ENCODE measurements at places on chromosomes 2 and 18.

GRCh38 chr18:60060026-60060425, 160.2 kb downstream of the PMAIP1 start:
- no peak for DNase-seq

DNA sequence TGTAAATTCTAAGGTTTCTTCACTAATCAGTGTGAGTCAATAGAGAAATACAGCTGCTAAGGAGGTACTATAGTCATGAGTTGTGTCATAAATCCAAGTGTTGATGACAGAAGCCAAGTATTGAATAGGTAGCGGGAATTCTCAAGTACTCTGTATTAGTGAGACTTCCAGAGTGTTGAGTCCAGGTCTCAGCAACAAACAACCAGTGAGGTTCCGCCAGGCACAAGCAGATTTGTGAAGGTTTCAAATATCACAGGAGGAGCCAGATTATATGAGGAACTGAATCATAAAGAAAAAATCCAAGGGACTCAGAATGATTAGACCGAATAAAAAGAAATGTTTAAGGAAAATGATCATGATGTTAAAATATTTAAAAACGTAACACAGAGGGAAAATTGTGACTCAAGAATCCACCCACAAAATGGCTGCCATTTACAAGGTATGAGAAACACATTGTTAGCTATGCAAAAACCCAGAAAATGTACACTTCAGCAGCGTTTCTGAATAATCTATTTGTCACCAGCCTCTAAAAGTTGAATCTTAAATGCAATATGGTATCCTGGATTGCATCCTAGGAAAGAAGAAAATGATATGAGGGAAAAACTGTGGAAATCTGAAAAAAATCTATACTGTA, 27.3 kb upstream of the EVA1A start:
- no peak for DNase-seq

GRCh38 chr2:8638327-8638726, 43.5 kb upstream of the ID2 start:
- DNase-seq: no peak

- no peak for DNase-seq
Measured at GRCh38 chr2:217727801-217728200, 275.0 kb downstream of the TNS1 start.

DNA sequence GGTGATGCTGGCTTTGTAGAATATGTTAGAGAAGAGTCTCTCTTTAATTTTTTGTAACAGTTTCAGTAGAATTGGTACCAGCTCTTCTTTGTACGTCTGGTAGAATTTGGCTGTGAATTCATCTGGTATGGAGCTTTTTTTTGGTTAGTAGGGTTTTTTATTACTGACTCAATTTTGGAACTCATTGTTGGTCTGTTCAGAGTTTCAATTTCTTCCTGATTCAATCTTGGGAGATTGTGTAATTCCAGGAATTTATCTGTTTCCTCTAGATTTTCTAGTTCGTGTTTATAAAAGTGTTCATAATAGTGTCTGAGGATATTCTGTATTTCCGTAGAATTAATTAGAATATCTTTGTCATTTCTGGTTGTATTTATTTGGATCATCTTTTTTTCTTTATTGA, 943.5 kb downstream of the TRIB2 start:
- DNase-seq: no peak

DNA sequence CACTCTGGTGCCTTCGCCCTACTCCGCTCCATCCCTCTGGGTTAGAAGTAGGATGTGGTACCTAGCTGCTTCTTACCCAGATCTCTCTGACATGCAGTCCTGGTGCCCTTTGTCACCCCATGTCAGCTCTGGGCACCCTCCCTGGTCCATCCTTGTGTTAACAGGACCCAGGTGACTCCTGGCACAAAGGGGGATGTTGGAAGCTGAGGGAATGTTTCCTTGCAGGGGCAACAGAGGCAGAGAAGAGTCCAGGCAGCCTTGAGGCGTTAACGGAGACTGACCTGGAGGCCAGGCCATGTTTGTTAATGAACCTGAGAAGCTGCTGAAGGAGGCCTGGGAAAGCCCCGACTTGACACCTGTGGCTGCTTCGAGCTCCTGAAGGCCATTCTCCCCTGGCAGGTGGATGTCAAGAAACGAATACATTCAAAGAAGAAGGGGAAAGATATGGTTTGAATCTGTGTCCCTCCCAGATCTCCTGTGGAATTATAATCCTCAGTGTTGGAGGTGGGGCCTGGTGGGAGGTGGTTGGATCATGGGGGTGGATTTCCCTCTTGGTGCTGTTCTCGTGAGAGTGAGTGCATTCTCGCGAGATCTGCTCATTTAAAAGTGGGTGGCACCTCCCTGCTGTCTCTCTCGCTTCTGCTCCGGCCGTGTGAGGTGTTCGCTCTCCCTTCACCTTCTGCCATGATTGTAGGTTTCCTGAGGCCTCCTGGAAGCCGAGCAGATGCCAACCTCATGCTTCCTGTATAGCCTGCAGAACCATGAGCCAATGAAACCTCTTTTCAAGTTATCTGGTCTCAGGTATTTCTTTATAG, 31.4 kb downstream of the NPPC start:
- no peak for DNase-seq

DNA sequence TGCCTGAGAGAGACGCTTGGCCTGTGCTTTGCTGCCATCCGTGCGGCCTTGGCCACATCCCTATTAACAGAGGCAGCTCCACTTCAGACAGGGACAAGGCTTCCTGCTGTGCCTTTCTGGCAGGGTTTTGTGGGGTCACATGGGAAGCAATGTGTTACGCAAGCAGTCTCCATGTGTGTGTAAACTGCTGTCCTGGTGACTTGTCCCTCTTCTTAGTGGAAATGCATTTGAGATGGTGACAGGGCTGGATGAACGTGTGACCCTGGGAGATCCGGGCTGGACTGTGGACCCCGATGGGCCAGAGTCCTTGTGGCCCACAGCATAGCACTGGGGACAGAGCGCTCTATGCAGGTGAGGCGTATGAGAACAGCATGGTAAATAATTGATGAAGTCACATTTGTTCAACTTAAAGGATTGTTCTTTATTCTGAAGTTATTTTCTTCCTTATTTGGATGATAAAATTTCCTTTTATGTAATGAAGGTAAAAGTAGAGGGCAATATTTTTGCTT, 23.2 kb downstream of the ASB1 start:
- no peak for DNase-seq

DNA sequence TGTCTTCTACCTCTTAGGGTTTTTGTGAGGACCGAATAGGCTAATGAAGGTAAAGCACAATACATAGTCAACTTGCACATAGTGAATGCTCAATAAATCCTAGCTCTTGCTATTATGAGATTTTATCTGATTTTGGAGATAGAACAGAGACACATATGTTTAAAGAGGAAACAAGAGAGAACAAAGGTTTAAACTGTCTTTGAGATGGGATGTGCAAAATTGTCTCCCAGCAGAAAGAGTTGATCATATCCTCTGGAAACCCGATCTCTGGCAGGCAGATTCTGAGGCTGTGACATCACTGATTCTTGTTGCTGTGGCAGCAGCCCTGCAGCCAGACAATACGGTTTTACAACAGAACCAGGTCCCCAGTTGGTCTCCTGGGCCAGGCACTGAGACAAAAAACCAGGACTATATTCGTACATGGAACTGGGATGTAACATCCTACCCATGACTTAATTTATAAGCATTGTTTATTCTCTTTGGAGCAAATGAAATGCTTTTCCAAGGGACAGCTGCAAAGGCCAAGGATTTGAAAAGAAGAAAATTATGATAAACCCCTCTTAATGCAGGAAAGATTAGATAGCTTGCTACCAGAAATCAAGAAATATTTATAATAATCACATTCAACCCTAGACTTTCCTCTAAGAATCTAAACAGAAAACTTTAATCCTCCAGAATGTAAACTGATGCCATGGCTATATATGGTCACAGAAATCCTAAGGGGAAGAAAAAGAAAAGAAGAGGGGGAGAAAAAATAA, 80.2 kb downstream of the SLC8A1 start:
- no peak for DNase-seq

- DNase-seq: no peak
Measured at GRCh38 chr2:154324601-154325000, 373.9 kb upstream of the KCNJ3 start.

GRCh38 chr2:197079414-197079813, 152.9 kb upstream of the PGAP1 start:
- DNase-seq: no peak

GRCh38 chr2:1492711-1493430, 79.6 kb downstream of the TPO start:
- DNase-seq: no peak

GRCh38 chr2:199441759-199442158, 16.0 kb downstream of the SATB2 start:
- no peak for DNase-seq

- no peak for DNase-seq
Measured at GRCh38 chr2:205461169-205461568, 221.1 kb upstream of the NRP2 start.

DNA sequence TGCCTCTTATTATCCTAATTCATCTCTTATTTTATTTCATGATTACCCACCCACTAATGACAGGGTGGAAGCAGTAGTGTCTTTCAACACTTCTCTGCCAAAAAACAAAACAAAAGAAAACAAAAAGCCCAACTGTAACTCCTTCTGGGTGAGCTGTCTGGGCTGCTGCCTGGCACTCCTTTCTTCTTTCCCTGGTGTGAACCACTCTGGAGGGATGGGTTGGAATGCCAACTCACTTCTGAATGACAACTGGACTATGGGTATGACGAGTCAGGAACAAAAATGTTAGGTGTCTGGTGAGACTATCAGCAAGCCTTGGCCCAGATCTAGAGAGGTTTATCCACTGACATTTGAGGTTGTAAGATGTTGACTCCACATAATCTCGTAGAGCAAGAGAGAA, 88.3 kb upstream of the ITGB6 start:
- DNase-seq: no peak

DNA sequence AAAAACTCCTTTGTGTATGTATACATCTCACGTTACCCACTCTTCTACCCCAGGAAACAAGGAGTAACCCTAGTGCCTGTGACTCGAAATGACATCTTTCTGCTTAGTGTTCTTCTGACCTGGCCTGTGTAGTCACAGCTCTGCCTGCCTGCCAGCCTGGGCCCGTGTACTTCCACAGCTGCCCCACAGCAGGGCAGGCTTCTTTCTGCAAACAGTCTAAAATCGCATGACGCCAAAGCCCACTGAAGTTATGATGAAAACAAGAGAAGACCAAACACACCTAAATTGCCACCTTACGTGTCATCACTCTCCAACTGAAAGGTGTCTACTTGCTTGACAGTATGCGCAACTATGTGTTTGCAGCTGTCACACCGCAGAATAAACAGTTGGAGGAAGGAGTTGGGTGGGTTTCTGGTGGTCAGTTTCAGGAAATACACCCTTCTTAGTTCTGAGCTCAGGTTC, 1.5 kb downstream of the GAREM1 start:
- no peak for DNase-seq

GRCh38 chr2:137507237-137507636, 457.0 kb upstream of the HNMT start:
- no peak for DNase-seq

GRCh38 chr18:58911241-58911640, 46.6 kb downstream of the ZNF532 start:
- no peak for DNase-seq

- DNase-seq: no peak
Measured at GRCh38 chr2:236772220-236772837, 202.7 kb downstream of the ACKR3 start.

GRCh38 chr2:229416116-229416694, 145.1 kb upstream of the PID1 start:
- DNase-seq: no peak

DNA sequence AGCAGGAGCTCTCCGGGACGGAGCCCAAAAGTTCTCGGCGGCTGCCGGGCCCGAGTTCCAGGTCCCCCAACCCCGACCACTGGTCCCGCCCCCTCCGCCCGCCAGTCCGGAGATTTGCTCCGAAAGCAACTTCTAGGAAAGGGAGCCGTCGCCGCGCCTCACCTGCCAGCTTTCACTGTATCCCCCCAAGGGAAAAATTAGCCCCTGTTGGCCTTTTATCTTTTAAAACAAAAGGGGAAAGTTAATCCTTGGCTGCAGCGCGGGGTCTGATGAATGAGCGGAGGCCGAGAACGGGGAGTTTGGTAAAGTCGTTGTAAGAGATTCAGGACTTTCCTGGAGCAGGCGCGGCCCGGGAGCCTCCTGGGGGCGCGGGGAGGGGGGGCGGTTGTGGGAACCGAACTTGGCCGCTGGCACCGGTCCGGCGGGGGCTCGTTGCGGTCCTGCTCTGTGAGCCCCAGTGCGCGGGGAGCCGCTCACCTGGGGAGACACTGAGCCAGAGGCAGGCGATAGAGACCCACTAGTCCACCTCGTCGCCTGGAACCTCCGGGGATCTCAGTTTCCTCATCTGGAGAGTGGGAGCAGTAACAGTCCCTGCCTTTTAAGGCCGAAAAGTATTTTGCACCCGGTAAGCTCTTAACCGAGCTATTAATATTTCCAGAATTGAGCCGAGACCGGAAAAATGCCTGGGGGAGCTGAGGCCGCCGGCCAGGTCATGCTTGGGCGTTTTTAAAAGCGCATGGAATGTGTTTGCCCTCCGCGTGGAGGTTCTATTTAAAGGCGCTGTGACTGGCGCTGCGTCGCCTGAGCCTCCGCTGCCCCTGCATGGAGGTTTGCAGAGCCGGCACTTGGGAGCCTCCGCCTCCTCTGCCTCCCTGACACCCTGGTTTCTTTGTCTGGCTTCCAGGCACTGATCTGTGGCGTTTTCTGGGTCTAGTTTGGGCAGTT, 1.1 kb downstream of the EFHD1 start:
- DNase-seq: no peak

GRCh38 chr2:108965540-108966289, 23.3 kb downstream of the EDAR start:
- no peak for DNase-seq

DNA sequence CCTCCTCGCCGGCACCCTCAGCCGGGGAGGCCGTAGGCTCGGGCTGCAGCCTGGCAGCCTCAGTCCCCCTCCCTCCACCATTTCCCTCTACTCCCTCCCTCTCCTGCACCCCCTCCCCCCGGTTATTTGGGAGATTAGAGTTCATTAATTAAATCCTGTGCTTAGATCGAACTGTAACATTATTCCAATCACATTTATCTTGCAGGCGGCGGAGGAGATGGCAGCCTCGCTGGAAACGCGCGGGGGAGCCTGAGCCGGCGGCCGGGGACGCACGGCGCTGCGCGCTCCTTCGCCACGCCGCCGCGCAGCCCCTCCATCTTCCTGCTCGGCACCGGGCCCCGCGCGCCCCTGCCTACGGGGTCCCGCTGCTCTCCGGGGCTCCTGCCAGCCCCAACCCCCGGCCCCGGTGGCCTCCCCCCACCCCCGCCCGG, at the start of gene ST8SIA3:
Gene ST8SIA3, plus strand, starts transcription at position 287 of the 431 bp plus-strand sequence. CDS start 290 bp downstream, outside the sequence.
- DNase-seq: no peak

DNA sequence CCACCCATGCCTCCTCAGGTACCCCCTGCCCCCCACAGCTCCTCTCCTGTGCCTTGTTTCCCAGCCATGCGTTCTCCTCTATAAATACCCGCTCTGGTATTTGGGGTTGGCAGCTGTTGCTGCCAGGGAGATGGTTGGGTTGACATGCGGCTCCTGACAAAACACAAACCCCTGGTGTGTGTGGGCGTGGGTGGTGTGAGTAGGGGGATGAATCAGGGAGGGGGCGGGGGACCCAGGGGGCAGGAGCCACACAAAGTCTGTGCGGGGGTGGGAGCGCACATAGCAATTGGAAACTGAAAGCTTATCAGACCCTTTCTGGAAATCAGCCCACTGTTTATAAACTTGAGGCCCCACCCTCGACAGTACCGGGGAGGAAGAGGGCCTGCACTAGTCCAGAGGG, 803 bp upstream of the DES start:
- no peak for DNase-seq
